Thymus (tissue), 14 donors: ENCODE measurements at places on chromosomes 4 and X. TPM values are rescaled to one million over a fixed set of nuclear protein-coding genes. Genes with fewer than 3 reads are reported as not detected.

TENM3 gene
- 9.5 TPM for total RNA-seq

SORCS2 gene
- total RNA-seq, result 2.7 TPM

DNA sequence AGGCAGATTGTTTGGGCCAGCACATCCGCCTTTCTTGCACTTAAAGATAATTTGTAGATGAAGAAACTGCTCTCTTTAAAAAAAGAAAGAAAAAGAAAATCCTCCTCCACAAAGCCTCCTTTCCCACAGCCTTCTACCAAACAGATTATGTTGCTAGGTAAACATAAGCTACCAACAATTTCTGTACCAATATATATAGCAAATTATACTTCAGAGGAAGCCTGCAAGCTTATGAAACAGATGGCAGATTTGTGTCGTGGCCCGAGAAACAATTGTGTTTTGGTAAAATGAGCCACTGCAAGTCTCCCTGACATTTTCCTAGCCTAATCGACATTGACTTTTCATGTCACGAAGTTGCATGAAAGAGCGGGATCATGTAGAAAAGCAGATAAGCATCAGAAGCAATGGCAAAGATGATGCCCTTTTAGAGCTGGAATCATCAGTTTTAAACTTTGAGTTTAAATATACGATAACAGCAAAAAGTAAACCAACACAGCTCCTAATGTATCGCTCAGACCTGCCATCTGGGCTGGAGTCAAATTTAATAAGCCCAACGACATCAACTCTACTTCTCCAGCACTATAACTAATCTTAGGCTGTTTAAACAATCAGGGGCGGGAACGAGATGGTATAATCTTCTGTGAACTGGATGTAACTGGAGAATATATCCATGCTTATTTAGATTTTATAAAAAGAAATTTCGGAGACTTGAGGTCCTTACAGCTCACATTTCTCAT lies 94.9 kb upstream of the PLAC1 start:
- no peak for DNase-seq

GRCh38 chrX:13742397-13743176 lies 8.0 kb downstream of the OFD1 start:
- no peak for DNase-seq

DNA sequence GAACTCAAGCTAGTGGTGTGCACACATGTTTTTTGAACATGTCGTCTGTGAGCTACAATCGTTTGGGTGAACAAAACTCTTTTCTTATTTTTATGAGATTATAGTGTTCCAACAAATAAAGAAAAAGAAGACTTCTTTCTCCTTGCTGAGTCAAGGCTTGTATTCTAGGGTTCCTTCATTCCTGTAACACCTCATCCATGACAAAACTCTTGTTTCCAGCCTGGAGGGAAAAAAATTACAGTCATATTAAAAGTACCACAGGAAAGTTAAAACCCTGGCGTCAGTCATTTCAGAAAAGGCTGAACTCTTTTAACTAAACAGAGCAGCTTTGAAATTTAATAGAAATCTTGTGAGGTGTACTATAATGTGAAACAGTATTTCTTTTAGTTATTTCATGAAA lies 79.2 kb upstream of the BOD1L1 start:
- DNase-seq, result no peak

DNA sequence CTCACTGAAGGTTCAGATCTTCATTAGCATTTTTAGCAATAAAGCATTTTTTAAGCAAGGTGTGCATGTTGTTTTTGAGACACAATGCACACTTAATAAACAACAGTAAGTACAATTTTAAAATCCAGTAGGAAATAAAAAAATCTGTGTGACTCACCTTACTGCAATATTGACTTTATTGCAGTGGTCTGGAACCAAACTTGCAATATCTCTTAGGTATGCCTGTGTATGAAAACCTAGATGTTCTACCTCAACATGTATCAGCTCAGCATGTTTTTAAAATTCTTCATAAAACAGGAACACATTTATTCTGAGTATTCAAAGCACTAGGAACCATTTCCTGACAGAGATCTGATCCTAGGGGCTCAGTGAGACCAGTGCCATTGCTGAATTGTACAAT lies 26.7 kb downstream of the NR0B1 start:
- no peak for DNase-seq

DNA sequence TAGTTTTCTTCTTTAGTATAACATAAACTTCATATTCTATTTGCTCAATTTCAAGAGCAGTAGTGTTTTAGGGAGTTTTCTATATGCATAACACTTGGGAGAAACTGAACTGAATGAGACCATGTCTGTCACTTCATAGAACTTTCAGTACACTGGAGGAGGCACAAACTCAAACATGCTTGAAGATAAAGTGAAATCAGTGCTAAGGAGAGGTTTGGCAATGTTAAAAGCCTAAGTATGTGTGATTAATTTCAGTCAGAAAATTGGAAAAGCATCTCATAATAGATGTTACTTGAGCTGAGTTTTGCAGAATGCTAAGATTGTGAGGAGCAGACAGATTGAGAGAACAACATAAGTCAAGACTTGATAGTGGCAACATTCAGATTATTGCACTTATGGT lies 411.2 kb upstream of the HS3ST1 start:
- no peak for DNase-seq
